Mucosa of descending colon (tissue), 3 donors: ENCODE measurements at places on chromosomes 4 and X. TPM values are rescaled to one million over a fixed set of nuclear protein-coding genes. Genes with fewer than 3 reads are reported as not detected.

The SPANXN2 gene
- not detected for total RNA-seq

GRCh38 chrX:18924507-18925088 lies 59.3 kb downstream of the PHKA2 start:
- no peak for DNase-seq

DNA sequence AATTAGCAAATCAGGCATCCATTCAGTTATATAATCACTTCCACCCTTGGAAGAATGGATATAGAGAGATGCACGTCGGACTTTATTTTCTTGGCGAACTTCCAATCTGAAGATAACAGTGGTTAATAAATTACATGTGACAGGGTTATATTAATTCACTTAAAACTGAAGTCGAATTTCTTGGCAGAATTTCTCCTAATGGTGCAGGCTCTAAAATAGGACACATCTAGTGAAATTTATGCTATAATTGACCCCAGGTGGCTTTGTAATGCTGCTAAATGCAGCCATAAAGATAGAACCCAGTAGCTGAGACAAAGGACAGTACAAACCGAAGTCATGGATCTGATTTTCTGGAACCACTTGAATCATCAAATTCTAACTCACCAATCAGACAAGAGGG lies 20.8 kb upstream of the SLC10A4 start:
- DNase-seq = no peak

- no peak for DNase-seq
Measured at GRCh38 chrX:3006495-3006894, at the start of gene ARSH. TSS of gene ARSH (plus strand) at chrX:3006546. CDS start at chrX:3006613, 67 bp downstream.

DNA sequence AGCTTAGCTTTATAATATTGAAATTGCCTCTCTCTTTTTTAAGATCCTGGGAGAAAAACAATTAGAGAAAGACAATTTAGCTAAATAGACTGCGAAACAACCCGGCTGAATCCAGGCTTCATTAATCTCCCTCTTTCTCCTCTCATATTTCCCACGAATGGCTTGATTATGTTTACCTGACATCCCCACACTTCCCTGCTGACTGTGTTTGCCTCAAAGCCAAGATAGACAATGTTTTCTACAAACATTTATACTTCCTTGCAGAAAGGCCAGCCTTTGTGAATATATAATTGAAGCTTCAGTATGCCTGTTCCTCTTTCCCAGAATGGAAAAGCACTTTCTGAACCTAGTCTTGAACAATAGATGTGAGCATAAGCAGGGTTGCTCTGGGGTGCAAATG lies 566.8 kb downstream of the PDHA2 start:
- no peak for DNase-seq
